ENCODE measurements at places on chromosomes 12 and 14.
A peak's percentile ranks its signal among the peaks of the same experiment; 100 is the strongest.

DNA sequence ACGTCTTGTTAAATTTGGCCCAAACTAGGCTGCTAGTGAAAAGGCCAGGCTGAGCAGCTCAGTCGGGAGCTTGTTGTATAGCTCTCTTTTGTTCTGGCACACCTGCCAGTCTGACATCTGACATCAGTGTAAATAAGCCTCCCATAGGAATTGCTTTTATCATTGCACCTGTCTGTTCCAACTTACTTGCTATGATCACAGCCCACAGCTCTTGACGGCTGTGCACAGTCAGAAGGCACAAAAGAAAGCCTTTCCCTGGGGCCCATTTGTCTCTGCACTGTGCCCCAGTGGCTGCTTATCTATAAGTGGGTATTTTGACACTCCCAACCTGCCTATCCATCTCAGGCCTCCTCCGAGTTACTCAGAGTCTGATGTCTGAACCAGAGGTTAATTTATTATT lies 324.5 kb downstream of the NUAK1 start:
- DNase-seq: peak; percentile 85

DNA sequence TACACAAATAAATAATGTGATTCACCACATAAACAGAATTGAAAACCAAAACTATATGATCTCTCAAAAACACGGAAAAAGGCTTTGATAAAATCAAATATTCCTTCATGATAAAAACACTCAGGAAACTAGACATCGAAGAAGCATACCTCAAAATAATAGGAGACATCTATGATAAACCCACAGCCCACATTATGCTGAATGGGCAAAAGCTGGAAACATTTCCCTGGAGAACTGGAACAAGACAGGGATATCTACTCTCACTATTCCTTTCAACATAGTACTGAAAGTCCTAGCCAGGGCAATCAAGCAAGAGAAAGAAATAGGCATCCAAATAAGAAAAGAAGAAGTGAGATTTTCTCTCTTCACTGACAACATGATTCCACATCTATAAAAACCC lies 371.5 kb upstream of the ATXN7L3B start:
- no peak for DNase-seq

DNA sequence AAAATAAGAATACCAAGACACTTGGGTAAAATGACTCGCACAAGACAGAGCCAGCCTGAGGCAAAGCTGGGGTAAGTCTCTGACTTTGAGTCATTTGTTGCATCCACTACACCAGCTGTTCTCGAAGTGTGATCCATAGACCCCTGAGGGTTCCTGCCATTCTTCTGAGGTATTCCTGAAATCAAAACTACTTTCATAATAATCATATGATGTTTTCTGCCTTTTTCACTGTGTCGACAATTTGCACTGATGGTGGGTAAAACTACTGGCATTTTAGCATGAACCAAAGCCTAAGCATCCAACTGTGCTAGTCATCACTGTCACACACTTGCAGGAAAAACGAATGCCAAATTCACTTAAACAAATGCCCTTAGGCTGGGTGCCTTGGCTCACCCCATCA lies 135.5 kb upstream of the FUT8 start:
- DNase-seq: no peak

DNA sequence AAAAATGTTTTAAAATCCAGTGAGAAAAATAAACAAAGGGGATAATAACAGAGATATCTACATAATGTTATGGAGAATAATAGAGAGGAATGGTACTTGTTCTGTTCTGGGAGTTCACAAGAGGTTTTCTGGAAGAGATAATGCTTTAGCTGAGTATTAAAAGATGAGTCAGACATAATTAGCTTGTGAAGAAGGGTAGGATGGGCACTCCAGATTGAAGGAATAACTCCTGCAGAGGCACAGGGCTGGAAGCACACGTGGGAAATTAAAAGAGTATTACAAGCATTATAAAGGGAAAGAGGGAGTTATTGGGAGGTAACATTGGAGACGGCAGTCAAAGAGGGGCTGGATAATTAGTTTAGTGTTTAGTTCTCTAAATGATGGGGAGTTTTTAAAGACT lies 124.9 kb upstream of the BTG1 start:
- no peak for DNase-seq

DNA sequence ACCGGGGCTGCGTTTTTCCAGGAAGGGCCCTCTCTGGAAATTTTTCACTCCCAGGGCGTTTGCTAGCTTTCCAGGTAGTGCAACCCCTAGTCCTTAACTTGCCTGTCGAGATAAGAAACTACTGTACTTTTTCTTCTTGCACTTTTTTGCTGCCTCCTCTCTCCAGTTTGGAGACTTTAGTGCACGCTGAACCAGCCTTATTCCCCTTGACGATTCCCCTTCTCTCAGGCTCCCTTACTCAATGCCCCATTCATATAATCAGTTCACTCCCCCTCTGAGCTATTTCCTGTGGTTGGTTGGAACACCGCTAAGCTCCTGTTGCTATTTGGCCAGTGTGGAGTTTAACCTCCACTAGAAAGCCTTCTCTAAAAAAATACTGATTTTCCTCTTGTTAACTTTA lies 682 bp downstream of the CREBL2 start:
- no peak for DNase-seq

GRCh38 chr14:98877065-98877464 lies 394.9 kb downstream of the BCL11B start:
- no peak for DNase-seq

DNA sequence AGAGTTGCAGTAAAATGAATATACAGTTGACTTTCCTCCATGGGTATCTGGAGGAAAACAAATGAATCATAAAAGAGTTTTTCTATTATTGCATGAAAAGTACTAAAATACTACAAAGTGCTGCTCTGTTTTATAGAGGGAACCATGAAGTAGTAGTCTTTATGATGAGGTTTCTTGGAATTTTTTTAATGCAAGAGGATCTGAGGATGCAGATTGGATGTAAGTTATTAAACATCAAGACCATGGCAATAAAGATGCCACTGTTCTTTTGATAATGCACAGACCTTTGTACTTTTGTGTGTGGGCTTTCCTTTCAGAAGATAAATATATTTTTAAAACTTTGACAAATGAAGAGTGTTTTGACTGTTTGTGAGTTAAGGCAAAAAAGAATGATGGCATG lies 87.5 kb downstream of the DACT1 start:
- DNase-seq: no peak

GRCh38 chr12:50024805-50025186 lies 498 bp downstream of the RACGAP1 start:
- no peak for DNase-seq

GRCh38 chr12:48013287-48013686 lies 9.0 kb upstream of the COL2A1 start:
- DNase-seq: no peak

GRCh38 chr14:27566843-27567382 lies 969.1 kb upstream of the NOVA1 start:
- DNase-seq: no peak

- DNase-seq: no peak
Measured at GRCh38 chr12:1297206-1297605, 297.2 kb downstream of the FBXL14 start.

DNA sequence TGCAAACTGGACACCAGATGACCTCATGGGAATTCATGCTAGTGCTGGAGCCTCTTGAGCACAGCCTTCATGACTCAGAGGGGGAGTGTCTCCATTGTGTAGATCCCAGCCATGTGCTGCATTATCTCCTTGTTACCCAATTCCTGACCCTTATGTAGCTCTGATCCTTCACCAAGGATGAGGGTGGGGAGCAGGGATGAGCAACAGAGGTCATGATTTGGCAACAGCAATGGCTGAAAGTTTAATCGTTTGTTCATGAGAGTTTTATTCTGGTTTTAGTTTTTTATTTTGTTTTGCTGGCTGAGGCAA lies 9.5 kb upstream of the BDKRB1 start:
- no peak for DNase-seq

- DNase-seq: no peak
Measured at GRCh38 chr12:24931666-24932405, 17.1 kb downstream of the BCAT1 start.

DNA sequence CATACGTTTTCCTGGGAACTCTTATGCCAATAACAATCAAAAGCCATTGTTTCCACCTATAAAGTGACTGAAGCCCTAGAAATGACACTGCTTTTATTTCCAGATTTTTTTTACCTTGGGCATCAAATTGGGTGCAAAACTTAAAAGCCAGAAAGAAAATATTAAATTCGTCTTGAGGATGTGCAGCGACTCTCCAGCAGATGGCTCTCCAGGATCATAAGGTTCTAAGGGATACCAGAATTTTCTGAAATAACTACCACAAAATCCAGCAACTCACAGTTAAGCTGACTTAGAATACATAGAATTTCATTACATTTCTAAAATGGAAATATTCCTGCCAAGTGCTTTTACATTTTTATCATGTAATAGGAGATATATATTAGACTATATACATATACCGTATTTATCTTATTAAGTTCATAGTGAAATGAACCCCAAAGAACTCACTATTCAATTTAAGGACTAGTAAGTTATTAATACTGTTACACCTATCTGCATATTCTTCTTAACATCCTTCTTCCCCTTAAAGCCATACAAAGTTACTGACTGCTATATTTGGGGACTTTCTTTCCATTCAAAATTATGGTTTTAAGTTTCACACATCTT lies 44.0 kb downstream of the ARMH4 start:
- peak; percentile 37 for DNase-seq

DNA sequence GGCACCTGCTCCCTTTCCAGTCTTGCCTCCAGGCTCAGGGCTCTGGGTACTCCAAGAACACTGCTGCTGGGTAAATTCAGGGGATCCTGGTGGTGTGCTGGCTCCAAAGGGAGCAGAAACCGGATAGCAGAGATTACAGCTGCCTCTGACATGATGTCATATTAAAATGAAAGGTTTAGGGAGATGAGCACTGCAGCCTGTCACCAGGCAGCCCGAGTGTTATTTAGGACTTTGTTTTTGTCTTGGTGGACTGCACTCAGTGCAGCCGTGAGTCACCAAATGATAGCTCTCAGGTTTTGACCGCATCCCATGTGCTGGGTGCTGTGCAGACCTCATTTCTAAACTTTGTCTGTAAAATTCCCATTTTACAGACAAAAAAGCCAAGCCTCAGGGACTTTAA lies 266.0 kb upstream of the CRY1 start:
- DNase-seq: no peak

GRCh38 chr12:127716166-127716565 lies 550.8 kb upstream of the TMEM132C start:
- no peak for DNase-seq

GRCh38 chr12:124949779-124950728 lies 35.6 kb upstream of the UBC start:
- DNase-seq: no peak

GRCh38 chr12:9957834-9958233 lies 13.4 kb upstream of the CLEC12A start:
- DNase-seq: no peak

GRCh38 chr12:41076114-41076513 lies 112.0 kb upstream of the PDZRN4 start:
- DNase-seq: no peak

GRCh38 chr14:92549105-92549858 lies 35.7 kb downstream of the RIN3 start:
- no peak for DNase-seq

GRCh38 chr12:104498211-104498801 lies 41.6 kb downstream of the CHST11 start:
- DNase-seq: no peak

DNA sequence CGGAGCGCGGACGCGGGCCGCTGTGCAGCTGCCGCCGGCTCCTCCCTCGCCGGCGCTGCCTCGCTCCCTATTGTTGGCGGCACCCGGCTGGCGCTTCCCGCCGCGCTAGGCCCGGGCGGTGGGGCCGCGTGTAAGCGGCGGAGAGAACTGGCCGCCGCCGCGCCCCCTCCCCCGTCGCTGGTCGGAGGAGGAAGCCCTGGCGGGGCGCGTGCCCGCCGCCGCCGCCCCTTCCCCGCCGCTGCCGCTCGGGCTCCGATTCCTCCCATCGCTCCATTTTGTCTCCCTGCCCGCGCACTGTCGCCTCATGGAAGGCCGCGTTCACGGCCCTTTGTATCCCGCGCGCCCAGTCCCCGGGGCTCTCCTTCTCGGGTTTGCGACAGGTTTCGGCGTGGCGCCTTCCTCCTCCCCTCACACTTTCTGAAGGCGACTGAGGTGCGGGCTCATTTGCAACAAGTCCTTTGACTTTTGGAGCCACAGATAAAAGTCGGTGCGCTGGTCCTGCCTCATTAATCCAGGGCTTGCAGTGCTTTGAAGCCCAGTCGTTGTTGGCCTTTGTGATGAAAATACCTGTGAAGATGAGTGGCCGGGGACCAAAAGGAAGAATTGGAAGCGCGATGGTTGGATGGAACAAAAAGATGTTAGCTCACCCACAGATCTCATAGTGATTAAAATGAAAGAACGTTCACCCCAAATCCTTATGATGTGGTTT lies 707 bp downstream of the CPSF6 start:
- DNase-seq: no peak

GRCh38 chr12:110917961-110918360 lies 2.4 kb downstream of the MYL2 start:
- no peak for DNase-seq

GRCh38 chr14:92263681-92264080 lies 59.3 kb upstream of the SLC24A4 start:
- DNase-seq: no peak

GRCh38 chr12:51851413-51852124 lies 3.1 kb upstream of the FIGNL2 start:
- no peak for DNase-seq

DNA sequence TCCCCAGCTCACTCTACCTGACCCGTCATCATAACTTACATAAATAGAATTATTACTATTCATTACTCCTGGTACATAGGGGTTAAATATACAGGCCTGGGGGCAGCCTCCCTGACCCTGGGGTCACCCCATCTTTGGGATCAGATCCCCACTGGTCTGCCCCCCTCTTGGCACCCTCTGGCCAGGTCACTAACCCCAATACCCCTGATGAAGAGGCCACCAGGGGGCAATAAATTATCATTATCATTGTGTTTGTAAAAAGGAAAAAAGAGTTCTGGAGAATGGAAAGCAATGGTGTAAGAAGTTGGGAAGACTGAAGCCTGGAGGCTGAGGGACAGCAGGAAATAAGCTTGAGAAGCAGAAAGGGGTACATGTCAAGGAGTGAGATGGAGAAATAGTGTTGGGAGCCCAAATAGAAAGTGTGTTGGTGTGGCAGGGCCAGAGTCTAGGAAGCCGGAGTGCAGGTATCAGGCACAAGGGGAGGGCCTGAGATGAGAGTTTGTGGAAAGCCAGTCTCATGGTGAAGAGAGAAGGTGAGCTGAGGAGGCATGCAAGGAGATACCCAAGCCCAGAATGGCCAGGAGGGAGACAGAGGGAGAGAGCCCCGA lies 6.1 kb upstream of the AAAS start:
- no peak for DNase-seq
